AG04449 (cell line): ENCODE measurements at places on chromosomes 3 and 15.
A peak's percentile ranks its signal among the peaks of the same experiment; 100 is the strongest.

GRCh38 chr15:63870487-63871209, 36.9 kb upstream of the HERC1 start:
- peak; percentile 21 for DNase-seq

GRCh38 chr15:67019884-67020520, 45.4 kb upstream of the SMAD3 start:
- DNase-seq, result no peak

- no peak for DNase-seq
Observed at GRCh38 chr15:100261302-100262240, 80.2 kb downstream of the ADAMTS17 start.

DNA sequence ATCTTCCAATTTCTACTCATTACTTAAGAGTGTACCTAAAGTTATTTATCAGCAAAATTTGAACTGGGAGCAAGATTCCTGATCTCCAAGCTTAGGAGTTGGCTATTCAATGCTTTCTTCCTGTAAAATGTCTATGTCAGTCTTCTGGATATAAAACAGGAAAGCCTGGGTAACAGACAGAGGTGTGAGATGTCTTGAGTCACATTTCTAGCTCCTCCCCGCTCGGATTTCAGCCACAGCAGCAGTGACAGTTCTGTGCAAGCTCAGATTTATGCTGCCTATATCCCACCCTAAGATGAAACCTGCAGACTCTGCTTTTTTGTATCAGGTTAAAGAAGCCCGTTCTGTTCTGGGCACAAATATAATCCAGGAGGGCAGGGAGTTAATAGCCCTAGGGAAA, 2.1 kb upstream of the ARMC8 start:
- no peak for DNase-seq

- DNase-seq, result peak; percentile 24
Observed at GRCh38 chr15:80778964-80779657, at the start of gene CEMIP. Gene CEMIP, plus strand, starts transcription at chr15:80779370. Its CDS starts 94,510 bp downstream, at chr15:80873880.

DNA sequence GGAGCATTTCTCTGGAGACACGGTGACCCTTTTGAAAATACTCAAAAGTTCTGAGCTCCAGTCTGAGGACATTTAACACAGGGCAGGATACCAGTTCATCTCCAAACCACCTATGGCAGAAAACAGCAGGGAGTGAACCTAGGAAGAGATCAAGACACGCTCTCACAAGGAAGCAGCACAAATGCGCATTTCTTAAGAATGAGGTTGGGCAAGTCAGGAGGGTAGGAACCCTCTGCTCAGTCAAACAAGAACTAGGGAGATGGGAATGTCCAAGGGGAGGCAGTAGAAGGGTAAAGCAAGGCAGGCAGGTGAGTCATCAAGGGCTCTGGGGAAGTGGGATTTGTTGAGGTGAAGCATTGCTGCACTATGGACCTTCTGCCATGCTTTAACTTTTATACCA, 60.3 kb upstream of the PSMD6 start:
- no peak for DNase-seq

- no peak for DNase-seq
Observed at GRCh38 chr15:56205061-56205876, 38.4 kb downstream of the RFX7 start.

GRCh38 chr3:189195302-189195701, 23.5 kb downstream of the TPRG1 start:
- no peak for DNase-seq

GRCh38 chr3:2923390-2923789, 186.8 kb downstream of the IL5RA start:
- no peak for DNase-seq
